ENCODE measurements at places on chromosomes 12 and 14. TPM values are rescaled to one million over a fixed set of nuclear protein-coding genes. Genes with fewer than 3 reads are reported as not detected.

Gene GDF3
- not detected for total RNA-seq

Gene PUS1
- total RNA-seq: 12.5 TPM

Gene PAX9
- 0.09 TPM for total RNA-seq

Gene POTEM
- total RNA-seq: not detected

Gene GAS2L3
- total RNA-seq: 6.3 TPM

Gene TCL1B
- total RNA-seq: not detected

Gene KCNC2
- not detected for total RNA-seq

Gene OTOGL
- total RNA-seq: 0.14 TPM

Gene NFATC4
- 48.2 TPM for total RNA-seq

Gene CD4
- 0.43 TPM for total RNA-seq

Gene SLC39A5
- total RNA-seq: under 0.01 TPM

Gene PIANP
- total RNA-seq: not detected

Gene IL31
- total RNA-seq: not detected

Gene SMOC1
- 0.65 TPM for total RNA-seq

Gene SHMT2
- 313 TPM for total RNA-seq

Gene DPPA3
- total RNA-seq: not detected

Gene AKAP5
- total RNA-seq: 0.74 TPM

Gene RABGGTA
- 16.6 TPM for total RNA-seq

Gene KRT2
- total RNA-seq: not detected

Gene OTUB2
- 0.85 TPM for total RNA-seq

Gene KCNJ8
- 19.8 TPM for total RNA-seq

Gene P2RX4
- total RNA-seq: 30.4 TPM

Gene GPR68
- total RNA-seq: 13.3 TPM

Gene SMCO3
- 0.92 TPM for total RNA-seq

Gene CACNA2D4
- total RNA-seq: 0.43 TPM

Gene NRXN3
- total RNA-seq: under 0.01 TPM

Gene BDKRB2
- total RNA-seq: 38.6 TPM

Gene DNAL1
- total RNA-seq: 8.0 TPM

Gene AQP2
- not detected for total RNA-seq

Gene SELPLG
- total RNA-seq: 0.85 TPM

Gene SYNDIG1L
- not detected for total RNA-seq

Gene RNF212B
- not detected for total RNA-seq

Gene STON2
- 0.28 TPM for total RNA-seq

Gene IGF1
- total RNA-seq: 11.7 TPM

Gene MAP1LC3B2
- 0.28 TPM for total RNA-seq

Gene PCNX1
- total RNA-seq: 54.2 TPM

Gene CLEC1B
- total RNA-seq: not detected

Gene ZNF10
- 8.5 TPM for total RNA-seq

Gene NKX2-1
- total RNA-seq: not detected

Gene EPYC
- total RNA-seq: 0.09 TPM

Gene APOF
- not detected for total RNA-seq

Gene SIX6
- not detected for total RNA-seq

Gene CPNE6
- total RNA-seq: not detected

Gene COCH
- total RNA-seq: 0.14 TPM

Gene HOXC10
- total RNA-seq: 0.43 TPM

Gene LALBA
- not detected for total RNA-seq

Gene SLC10A1
- total RNA-seq: not detected

Gene AMN
- total RNA-seq: 0.18 TPM

Gene RBM25
- total RNA-seq: 23.6 TPM

Gene PLEKHD1
- total RNA-seq: under 0.01 TPM

Gene PMCH
- total RNA-seq: not detected

Gene TBX3
- total RNA-seq: 22.0 TPM

Gene SAMD15
- total RNA-seq: 3.1 TPM
